Pulmonary artery endothelial cell (primary cell): ENCODE measurements at places on chromosomes 12 and 14. TPM values are rescaled to one million over a fixed set of nuclear protein-coding genes. Genes with fewer than 3 reads are reported as not detected.
A peak's percentile ranks its signal among the peaks of the same experiment; 100 is the strongest.

- DNase-seq = no peak
These were observed 16.7 kb downstream of the PDE1B start for GRCh38 chr12:54565986-54566544.

NELL2 gene
- total RNA-seq = 0.20 TPM in 1 of 2 replicates, not detected in the other

ZNF705A gene
- under 0.01 TPM in 1 of 2 replicates, not detected in the other for total RNA-seq

DNA sequence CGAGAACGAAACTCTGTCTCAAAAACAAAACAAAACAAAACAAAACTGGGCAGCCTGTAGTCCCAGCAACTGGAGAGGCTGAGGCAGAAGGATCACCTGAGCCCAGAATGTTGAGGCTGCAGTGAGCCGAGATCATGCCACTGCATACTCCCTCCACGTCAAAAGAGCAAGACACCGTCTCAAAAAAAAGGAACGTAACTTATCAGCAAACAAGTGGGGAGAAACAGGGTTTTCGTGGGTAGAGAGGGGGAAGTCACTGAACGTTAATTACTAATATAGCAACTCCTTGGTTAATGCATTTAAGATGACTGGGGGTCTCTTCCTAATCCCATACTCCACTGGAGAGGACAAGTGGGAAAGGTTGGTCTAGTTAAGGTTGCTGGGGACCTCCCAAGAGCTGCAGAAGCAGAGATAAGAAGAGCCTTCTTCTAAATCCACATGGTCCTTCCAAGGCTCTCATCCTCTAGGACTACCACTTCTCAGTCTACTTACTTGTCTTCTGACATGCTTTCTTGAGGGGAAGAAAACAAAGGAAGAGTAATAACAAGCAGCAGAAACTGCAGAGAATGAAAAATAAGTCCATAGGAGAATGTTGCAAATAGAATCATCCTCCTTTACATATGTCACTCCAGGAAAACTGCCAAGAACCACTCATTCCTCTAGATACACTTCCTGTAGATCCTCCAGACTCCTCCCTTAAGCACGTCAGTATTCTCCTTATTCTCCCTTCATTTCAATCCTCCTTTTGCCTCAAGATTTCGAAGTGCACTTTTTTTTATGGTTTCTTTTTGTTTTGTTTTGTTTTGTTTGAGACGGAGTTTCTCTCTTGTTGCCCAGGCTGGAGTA, 5.8 kb downstream of the NUMB start:
- DNase-seq = peak; percentile 71

SLC15A4 gene
- total RNA-seq = 34.6 and 35.5 TPM in 2 replicates

DNA sequence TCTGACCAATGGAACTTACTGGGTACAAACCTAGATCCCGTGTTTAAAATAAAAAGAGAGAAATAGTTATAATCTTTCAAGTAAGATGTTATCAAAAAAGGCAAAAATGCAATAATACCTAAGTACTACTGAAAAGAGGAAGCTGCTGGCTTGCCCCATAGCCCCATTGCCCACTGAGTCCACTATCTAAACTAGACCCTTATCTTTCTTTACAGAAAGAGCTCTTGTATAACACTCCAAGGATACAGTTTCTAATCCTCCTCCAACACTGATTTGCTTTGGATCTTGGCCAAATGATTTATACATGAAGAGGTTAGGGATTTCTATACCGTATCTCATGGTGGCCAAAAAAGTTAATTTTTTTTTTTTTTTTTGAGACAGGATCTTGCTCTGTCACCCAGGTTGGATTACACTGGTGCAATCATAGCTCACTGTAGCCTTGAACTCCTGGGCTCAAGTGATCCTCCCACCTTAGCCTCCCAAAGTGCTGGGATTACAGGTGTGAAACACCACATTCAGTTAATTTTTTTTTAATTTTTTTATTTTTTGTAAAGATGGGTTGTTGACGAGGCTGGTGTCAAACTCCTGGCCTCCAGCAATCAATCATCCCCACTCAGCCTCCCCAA, 2.6 kb downstream of the GXYLT1 start:
- DNase-seq = no peak

DNA sequence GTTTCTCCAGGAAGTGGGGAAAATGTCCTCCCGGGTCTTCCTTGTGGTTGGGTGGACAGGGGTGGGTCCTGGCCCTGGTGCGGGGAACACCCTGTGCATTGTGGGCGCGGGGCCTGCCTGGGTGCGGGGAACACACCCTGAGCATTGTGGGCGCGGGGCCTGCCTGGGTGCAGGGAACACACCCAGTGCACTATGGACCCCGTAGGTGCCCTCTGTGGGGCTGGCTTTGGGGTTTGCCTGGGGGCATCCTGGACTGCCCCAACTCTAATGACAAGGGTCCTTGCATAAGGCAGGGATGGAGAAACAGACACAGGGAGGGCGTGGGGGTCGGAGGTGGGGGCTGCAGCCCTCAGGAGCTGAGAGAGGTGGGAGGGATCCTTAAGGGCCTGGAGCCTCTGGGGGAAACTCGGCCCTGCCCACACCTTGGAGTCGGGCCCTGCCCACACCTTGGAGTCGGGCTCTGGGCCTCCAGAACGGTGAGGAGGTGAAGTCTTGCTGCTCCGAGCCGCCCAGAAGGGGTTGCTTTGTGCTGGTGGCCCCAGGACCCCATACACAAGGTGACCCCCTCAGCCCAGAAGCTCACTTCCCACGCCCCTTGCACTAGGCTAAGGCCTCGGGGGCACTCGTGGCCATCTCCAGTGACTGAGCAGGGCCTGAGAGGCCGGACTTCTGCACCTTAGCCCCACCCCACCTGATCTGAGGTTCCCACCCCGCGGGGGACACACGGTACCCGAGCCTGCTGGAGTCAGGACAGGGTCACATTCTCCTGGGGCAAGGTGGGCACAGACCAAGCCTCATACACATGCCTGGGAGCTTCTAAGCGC, 69.3 kb downstream of the GALNT9 start:
- no peak for DNase-seq

DNA sequence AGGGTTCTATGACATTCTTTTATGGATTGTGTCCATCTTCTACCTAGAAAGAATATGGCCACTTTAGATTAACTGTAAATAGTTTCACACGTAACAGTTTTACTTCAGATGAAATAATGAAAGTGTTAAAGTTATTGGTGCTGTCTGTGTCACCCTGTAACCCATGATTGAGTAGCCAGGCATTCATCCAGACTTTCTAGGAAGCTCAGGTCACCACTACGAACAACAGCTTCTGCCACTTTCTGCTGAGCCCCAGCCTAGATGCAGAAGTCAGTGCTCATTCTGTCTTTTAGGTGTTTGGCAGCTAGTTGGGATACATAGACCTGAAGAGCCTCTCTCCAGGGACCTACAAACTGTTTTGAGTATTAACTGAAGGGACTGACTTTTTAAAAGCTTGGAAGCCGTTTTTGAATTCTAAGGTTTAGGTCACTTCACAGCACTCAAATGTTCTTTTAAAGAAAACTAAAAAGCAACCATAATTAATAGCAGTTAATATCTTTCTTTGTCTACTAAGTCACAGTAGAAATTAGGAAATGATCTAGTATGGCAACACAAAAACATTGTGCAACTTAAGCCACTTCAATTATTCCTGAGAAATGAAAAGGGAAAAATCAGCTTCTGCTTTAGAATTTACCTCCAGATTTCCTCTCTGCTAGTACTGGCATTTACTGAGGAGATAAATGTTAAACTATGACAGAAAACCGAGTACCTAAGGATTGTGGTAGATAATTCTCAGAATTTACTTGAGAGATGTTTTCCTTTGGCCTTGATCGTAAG, 266.9 kb downstream of the CCDC91 start:
- DNase-seq = no peak

DCP1B gene
- 4.9 and 6.0 TPM in 2 replicates for total RNA-seq

GRCh38 chr12:74254784-74255183, 282.9 kb upstream of the ATXN7L3B start:
- DNase-seq = no peak

DNA sequence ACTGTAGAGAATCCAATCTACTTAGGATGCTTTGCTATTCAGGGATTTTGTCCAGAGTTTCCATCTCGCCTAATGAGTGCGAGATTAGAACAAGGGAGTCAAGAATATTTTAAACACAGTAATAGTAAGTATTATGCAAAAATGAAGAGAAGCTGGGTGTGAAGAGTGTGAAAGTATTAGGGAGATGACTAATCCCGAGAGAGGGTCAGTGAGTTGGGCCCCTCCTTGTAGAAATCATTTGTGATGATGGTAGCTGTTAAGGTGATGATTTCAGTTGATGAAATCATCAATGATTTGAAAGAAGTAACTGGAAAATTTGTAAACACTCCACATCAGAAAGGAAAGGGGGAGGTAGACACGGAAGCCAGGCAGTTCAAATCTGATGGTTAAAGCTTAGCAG, 478.9 kb upstream of the MGAT4C start:
- no peak for DNase-seq

LBHD2 gene
- total RNA-seq = not detected in 2 replicates

GRCh38 chr14:35911097-35911496, 85.0 kb downstream of the BRMS1L start:
- no peak for DNase-seq

- DNase-seq = no peak
These were observed 677 bp downstream of the TNS2 start for GRCh38 chr12:53050426-53051057.

COA8 gene
- 19.3 and 29.5 TPM in 2 replicates for total RNA-seq

DNA sequence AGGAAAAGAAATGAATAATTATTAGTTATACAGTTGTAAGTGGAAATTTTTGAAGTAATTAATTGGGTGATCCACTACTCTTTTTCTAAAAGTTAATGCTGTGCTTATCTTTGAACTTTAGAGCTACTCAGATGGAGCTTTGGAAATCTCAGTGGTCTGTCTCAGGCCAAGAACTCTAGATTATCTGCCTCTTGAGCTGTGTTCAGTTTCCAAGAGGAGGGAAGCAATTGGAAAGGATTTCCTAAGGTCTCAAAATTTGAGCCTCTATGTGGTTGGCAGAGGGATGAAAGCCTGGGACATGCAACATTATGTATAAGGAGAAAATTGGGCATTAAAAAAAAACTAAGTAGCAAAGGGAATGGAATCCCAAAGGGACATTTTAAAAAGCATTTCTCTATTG, 334.0 kb upstream of the PRICKLE1 start:
- DNase-seq = no peak

DNA sequence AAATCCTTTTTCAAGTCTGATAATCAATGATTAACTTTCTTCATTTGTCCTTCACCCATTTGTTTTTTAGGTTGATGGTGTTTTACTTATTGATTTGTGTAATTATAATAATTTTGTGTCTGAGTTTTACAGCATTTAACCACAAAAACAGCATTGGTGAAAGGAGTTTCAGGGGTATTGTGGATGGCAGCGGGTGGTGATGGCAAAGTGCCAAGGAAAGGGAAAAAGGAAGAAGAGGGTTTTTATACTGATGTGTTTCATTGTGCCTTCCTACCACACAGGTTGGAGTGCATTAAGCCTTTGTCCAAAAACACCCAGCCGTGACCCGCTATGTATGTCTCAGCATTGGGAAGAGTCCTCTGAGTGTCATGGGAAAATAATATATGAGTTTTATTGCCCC, 150.3 kb downstream of the DAD1 start:
- no peak for DNase-seq

DNA sequence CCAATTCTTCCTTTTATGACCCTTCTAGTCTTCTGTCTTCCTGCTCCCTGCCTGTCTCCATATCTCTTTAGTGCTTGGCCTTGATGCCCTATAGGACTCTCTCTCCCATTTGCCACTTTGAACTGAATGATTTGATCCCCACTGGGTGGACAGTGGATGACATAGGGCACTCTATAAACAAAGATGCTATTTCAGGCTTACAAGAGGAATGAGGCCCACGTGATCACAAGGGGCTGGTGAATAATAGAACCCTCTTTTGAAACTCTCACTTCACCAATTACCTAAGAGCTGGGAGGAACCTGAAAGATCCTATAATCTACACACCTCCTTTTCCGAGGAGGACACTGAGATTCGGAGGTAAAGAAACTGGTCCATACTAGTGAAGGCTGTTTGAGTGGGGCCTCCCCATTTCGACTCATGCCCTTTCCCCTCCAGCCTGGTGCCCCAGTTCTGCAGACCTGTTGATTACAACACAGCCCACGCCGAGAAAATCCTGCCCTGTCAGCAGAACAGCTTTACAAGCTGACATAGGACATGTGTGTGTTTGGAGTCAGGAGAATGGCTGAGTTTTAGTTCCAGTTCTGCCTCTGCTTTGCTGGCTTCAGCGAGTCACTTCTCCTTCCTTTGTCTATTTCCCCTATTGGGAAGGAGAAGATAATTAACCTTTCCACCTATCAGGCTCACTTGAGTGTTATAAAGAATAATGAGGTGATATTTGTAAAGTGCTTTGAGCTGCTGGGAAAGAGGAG, 400.3 kb downstream of the ZFP36L1 start:
- no peak for DNase-seq

DNA sequence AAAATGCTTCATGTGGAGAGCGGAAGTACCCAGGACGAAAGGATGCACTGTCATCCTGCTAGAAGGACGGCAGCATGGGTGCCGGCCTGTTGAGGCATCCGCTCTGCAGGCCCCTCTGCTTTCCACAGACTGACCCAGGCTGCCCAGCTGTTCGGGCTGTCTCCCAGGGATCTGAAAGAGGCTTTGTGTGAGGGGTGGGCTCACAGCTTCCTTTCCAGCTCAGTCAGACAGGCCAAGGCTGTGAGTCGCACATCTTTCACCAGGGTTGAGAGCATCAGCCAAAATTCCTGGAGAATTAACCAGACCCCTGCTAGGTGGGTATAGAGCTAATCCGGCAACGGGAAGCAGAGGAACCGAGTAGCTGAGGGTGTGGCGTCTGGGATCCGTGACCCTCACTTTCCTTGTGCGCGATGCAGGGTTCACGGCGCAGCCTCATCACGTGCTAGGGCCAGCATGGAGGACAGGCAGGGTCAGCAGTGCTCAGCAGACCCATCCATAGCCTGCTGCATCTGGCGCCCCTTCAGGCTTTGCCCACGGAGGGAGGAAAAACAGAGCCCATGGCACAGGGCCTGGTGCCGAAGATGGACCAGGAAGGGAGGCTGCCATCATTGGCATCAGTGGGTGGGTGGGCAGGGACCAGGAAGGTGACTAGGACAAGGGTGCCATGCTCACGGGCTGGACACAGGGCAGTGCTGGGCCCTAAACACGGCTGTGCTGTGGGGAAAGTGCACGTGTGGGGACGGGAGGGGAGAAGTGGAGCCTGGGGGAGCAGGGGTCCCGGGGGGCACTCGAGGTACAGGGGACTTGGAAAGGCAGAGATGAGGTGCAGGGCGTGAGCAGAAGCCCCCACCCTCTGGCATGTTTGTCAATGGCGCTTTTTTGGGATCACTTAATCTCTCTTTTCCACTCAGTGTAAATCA, 9.2 kb upstream of the SIVA1 start:
- no peak for DNase-seq

DNA sequence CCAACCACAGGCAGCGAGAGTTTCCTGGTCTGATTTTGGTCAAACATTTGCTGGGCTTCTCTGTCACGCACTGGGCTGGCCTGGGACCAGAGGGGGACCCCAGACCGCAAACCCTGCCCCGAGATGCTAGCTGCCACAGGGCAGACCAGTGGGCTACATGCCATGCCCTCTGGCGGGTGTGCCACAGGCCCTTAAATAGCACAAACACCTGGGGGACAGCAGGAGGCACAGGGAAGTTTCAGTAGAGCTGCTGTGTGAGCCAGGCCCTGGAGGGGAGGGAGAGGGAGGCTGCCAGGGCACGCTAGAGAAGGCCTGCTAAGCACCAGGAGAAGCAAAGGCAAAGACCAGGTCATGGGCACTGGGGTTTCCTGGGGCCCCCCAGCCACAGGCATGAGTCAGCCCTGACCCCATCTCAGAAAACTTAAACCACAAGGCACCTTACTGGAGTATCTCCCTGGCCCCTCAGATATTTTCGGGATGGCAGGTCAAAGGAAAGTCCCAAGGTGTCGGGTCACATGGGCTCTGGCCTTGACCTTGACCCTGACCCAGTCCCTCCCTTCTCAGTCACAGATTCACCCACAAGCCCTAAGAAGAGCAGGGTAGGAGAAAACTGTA, 29.2 kb downstream of the ITPK1 start:
- DNase-seq = no peak

GRCh38 chr12:26939953-26940352, 1.7 kb downstream of the FGFR1OP2 start:
- DNase-seq = no peak

PAPLN gene
- total RNA-seq = 1.2 and 15.9 TPM in 2 replicates
